Activated T-cell treated with anti-CD3 and anti-CD28 coated beads, Interleukin-2, amount 50 U/mL, for 48 hours (primary cell): ENCODE measurements at places on chromosomes 7 and 10.
A peak's percentile ranks its signal among the peaks of the same experiment; 100 is the strongest.

DNA sequence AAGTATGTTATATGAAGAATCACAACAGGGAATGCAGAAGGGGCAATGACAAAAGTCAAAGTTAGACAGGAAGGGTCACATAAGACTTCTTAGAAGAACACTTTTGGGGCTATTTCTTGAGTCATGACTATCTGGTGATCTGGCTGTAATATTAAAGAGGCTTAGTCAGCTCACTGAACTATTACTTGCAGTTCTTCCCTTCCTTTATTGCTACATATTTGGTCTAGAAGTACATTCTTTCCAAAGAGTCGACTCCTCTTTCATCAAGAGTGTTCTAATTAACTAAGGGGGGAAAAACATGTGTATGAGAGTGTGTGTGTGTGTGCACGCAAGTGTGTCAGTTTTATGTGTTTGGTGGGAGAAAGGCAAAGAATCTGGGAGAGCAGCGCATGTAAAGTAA is 247.3 kb upstream of the LRRTM3 start:
- DNase-seq: no peak

GRCh38 chr10:93070378-93071176 is 3.1 kb upstream of the CYP26A1 start:
- DNase-seq: no peak

DNA sequence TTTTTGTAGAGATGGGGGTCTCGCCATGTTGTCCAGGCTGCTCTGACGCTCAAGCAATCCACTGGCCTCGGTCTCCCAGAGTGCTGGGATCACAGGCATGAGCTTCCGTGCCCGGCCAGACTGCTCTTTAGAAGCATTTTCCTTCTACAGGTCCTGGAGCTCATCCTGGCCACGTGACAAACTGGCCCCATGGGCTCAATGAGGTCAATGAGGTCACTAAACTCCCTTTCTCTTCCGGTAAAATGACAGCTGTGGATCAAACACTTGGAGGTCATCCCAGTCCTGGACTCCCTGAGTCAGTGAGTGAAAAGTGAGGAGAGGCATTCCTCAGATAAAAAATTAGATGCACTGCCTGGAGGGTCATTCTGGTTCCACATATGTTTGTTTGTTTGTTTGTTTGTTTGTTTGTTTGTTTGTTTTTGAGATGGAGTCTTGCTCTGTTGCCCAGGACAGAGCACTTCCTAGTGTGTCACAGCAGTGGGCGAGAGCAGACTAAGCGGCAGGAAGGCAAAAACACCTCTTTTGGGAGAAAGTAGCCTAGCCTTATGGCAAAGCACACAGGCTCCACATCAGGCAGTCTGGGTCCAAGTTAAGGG is 134.9 kb downstream of the TNS3 start:
- DNase-seq: no peak

- no peak for DNase-seq
Measured at GRCh38 chr10:110363572-110364411, 59.1 kb upstream of the SMNDC1 start.

DNA sequence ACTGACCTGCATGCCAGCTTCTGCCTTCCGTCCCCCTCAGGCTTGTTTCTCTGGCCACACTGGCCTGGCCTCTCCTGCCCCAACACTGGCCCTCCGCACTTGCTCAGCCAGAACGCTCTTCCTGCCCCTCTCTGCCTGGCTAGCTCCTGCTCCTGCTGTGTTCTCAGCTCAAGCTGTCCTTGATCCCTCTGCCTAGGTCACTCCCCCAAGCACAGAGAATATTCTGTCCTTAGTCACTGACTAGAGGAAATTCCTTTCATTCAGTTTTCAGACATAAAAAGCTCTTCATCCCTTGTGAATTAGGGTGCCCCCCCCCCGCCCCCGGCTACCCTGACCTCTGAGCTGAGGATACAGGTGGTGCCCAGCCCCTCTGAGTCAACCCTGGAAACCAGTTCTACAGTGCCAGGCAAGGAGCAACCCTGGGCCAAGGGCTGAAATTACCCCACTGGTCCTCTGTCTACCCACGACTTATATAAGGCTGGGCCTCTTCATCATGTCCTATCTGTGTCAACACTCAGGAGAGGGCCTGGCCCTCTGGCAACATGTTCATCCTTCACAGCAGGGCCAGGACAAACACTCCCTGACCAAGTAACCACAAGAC is 6.6 kb upstream of the SGPL1 start:
- DNase-seq: no peak

DNA sequence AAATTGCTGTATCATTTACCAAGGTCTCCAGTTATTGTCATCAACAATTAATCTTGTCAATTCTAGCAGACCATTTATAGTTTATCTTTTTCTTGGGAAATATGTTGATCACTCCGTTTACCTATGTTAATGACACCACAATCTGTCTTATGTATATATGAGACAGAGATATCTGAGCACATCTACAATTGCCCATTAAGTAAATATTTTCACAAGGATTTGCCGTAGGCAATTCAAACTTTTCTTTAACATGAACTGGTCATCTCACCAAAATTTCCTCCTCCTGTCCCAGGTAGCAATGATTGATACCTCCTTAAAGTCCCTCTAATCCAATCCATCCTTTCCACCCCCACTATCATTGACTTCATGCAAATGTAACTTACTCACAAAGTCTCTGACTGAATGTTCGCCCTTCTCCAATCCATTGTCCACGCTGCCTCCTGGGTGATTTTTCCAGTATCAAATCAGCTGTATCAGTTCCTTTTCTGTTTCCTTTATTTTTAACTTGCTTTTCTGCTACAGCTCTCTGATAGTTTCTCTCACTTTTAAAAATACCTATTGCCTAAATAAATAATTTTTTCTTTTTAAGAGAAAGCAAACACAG is 138.3 kb downstream of the GNAT3 start:
- DNase-seq: no peak

DNA sequence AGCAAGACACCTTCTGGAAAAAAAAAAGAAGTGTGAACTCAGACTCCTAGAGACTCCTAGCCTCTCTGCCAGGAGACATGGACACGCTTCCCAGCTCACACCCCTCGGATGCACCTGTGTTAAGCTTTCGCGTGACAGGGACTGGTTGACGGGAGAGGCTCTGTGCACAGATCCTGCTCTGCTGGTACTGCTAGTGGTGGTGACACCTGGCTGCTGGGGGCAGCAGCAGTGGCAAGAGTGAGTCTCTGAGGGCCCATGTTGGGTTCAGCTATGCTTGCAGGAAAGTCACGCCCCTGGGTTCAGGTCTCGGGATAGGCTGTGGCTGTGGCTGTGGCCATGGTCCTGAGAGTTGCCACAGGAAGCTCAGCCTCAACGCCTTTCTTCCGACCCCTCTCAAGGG is 81.1 kb downstream of the XRCC2 start:
- DNase-seq: no peak

- DNase-seq: peak; percentile 49
Measured at GRCh38 chr10:132306864-132307751, 642 bp downstream of the STK32C start.

DNA sequence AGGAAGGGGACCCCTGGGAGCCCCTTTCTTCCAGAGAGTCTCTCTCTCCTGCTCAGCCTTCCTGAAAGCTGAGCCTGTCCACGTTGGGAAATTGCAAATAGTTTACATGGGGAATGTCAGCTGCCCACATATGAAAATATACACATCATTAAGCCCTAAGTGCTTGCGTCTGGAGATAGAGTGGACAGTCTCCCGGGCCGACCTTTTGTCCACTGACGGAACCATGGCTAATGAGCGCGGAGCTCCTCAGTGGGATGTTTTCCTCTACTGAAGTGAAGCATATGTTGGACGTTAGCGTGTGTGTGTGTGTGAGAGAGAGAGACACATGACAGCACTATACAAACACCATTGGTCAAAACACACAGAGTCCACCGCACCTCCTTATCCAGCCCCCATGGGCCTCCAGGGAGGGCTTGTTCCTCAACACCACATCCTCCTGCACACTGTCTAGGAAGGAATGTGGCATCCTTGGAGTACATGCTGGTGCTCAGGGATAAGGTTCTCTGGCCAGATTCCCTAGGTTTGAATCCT is 128.4 kb downstream of the RGS10 start:
- no peak for DNase-seq

DNA sequence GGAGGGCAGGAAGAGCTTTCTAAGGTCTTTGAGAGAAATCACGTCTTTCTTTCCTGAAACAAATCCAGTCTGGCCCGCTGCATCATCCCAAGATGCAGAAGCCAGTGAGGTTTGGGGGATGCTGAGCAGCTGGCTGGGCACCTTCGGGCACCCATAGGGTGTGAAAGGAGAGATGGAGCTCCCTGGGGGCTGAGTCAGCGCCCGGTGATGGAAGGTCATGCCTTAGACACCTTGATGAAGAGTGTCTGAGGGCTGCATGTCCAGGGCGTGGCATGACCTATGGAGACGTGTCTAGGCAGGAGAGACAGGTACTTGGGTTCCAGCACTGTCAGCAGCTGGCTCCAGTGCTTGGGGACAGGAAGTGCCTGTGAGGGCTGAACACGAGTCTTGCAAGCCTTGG is 88.3 kb downstream of the GOLGA7B start:
- DNase-seq: no peak

GRCh38 chr10:131082991-131083481 is 228.5 kb downstream of the TCERG1L start:
- DNase-seq: no peak

- no peak for DNase-seq
Measured at GRCh38 chr7:135209225-135209834, 2.0 kb downstream of the WDR91 start.

DNA sequence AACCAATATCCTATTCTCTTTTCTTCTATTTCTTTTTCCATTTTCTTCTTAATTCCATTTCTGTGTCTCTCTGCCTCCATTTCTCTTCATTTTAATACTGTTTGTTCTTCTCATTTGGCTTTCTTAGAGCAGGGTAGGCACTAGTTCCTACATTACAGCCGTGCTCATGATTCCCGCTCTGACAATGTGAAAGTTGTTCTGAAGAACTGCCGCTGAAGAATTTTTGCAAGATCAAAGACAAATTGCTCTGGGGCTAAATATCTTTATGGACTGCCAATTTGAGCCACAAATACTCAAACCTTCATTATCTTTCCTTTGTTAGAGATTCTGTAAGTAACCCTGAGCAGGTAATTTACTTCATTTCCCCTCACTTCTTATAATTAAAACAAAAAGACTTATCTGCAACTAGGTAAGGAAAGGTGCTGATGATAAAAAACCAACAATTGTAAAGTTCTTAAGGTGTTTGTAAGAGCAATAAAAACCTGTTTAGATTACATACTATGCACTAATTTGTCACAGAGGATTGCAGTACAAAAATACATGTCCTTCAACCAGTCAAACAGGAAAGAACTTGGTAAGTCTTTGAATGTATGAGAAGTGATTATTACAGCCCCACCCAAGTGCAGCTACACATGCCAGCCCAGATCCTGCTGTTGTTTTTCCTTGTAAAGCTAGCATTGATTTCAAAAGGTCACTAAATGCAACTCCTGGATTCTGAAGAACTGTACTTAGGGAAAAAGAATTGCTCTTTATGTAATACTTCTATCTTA is 127.5 kb downstream of the COL28A1 start:
- no peak for DNase-seq

DNA sequence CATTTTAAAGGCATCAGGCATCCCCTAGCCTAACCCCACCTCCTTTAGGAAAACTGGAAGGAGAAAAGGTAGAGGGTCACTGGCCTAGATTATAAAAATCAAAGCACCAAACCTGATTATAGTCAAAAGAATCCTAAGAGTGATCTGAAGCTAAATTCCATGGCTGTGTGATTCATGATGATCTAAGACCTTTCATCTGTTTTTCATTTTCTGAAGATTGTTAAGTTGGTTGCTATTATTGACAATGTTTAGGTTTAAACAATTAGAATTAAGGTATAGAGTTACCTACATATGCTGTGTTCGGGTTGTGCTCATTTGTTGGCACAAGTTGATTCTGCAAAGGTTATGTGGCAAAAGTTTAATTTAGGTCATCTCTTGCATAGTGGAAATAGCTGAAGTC is 148.7 kb downstream of the BICC1 start:
- no peak for DNase-seq

- no peak for DNase-seq
Measured at GRCh38 chr7:84704380-84704779, 482.5 kb downstream of the SEMA3D start.

- DNase-seq: no peak
Measured at GRCh38 chr10:26681076-26681475, 16.4 kb upstream of the PDSS1 start.

DNA sequence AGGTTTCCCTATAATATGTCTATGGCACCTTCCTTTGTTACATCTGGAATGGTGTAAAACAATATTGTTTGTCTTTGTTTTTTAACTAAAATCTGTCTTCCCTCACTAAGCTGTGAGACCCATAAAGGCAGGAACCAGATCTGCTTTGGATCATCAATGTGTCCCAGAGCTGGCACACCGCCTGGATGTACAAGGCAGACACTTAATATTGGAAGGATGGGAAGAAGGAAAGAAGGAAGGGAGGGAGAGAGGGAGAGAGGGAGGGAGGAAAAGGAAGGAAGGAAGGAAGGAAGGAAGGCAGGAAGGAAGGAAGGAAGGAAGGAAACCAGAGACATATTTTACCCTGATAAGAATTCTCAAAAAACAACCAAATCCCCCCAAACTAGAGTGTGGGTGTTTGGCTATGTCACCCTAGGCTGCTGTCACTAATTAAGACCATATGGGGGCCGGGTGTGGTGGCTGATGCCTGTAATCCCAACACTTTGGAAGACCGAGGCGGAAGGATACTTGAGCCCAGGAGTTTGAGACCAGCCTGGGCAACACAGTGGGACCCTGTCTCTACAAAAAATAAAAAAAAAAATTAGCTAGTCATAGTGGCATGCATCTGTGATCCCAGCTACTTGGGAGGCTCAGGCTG is 59.6 kb downstream of the SH3PXD2A start:
- no peak for DNase-seq

DNA sequence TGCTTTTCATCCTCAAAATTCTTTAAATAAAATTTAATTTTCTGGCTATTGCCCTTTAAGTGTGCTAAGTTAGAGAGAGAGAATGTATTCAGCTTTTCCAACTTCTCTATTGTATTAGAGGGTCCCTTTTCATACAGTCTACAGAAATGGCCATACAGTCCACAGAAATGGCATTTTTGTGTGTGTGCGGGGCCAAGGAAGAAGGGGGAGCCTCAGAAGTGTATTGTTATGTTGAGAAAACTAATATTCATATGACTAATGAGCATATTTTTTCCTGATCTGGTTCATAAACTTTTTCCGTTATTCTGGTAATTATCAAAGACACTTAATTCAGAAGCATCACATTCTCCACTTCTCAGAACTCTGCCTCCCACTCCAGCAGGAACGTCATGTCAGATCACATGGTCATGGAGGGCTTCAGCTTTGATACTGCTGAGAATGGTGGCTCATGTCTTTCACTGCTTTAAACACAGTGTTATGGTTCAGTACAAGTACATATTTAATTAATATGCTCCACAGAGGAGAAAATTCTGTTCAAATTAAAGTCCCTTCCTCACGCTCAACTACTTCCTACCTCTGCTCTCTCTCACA is 37.1 kb downstream of the ELMO1 start:
- peak; percentile 48 for DNase-seq
